ENCODE measurements at places on chromosomes 2 and 18.

GRCh38 chr2:96093528-96093927, 22.8 kb downstream of the ADRA2B start:
- H3K27ac ChIP-seq: no peak overlapping the region
- H3K4me3 ChIP-seq: no peak overlapping the region
- H3K36me3 ChIP-seq: no peaks in the 10 kb centered on the region
- H3K27me3 ChIP-seq: peaks cover 15% of the 10 kb centered on the region
- DNase-seq: no peak
- no peaks in the 10 kb centered on the region for H3K4me1 ChIP-seq

DNA sequence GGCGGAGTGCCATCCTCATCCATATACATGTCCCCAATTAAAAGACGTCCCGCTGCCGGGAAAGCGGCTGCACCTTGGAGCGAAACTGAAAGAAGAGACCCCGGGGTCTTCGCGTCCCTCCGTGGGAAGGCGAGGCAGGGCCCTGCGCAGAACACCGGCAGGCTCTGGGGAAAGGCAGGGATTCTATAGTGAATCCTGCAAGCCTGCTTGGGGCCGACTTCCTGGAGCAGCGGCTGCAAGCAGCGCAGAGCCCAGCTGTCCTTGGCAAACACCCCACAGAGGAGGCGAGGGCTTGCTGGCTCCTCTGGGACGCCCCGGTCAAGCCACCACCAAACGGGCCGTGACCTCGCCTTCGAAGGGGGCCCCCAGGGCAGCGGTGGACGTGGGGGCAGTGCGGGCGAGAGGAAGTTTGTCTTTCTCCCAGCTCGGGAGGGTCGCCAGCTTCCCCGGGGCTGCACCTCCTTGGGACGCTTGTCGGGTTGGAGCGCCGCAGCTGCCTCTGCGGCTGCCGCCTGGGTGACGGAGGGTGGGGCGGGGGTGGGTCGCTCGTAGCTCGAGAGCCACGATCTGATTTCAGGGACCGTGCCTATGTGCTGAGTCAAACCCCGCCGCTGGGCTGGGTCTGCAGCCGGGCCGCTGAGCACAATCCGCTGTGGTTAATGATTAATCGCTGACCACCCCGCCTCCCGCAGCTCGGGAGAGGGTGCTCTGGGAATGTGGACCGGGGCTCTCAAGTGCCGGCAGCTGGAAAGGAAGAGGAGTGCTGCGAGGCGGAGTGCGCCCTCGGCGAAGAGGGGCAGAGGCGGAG, 486 bp upstream of the GPR39 start:
- H3K36me3 ChIP-seq: no peaks in the 10 kb centered on the region
- peak; percentile 98 for DNase-seq
- peak overlapping the region; percentile 72 for H3K4me3 ChIP-seq
- H3K27ac ChIP-seq: peak overlapping the region; percentile 85
- H3K27me3 ChIP-seq: no peaks in the 10 kb centered on the region

GRCh38 chr2:206230060-206230762, 44.3 kb upstream of the ZDBF2 start:
- DNase-seq: peak; percentile 32
- no peak overlapping the region for H3K4me3 ChIP-seq
- H3K36me3 ChIP-seq: no peaks in the 10 kb centered on the region
- no peaks in the 10 kb centered on the region for H3K27me3 ChIP-seq

GRCh38 chr2:203532957-203533658, 2.0 kb downstream of the RAPH1 start:
- peak; percentile 83 for DNase-seq
- peak overlapping the region; percentile 92 for H3K27ac ChIP-seq
- H3K4me1 ChIP-seq: peaks cover 38% of the 10 kb centered on the region
- peaks cover 13% of the 10 kb centered on the region for H3K36me3 ChIP-seq

DNA sequence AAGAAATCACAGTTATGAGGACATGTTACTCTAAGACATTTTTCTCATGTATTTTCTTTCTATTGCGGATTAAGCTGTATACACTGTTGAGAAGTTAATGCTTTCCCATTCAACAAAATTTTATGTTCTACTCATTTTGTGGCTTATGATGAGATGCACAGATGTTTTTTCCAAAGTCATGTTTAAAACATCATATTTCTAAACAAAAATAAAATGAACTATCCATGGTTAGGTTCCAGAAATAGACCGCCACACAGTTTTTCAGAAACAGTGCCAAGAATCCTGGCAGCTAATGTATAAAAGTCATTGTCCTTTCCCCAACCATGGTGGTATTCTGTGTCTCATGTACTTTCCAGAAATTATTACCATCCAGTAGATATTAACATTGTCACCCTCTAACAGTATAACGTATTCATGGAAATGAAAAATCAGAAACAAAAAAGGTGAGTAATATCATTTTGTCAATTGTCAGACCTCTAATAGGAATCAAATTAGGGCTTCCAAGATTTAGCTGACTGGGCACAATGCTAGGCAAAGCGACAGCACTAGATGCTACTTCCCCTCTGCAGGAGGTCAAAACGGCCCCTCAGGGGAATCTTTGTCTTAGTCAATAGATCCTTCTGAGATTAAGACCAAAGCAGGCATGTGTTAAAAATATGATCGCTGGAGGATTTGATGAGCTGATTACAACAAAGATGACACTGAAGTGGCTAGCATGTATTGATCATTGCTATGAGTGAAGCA, 54.4 kb upstream of the ZNF397 start:
- H3K4me3 ChIP-seq: no peak overlapping the region
- no peaks in the 10 kb centered on the region for H3K4me1 ChIP-seq
- no peak for DNase-seq
- H3K27ac ChIP-seq: no peak overlapping the region
- no peaks in the 10 kb centered on the region for H3K36me3 ChIP-seq

- peak overlapping the region; percentile 53 for H3K4me3 ChIP-seq
- H3K4me1 ChIP-seq: peaks cover 32% of the 10 kb centered on the region
- no peak for DNase-seq
- peak overlapping the region; percentile 98 for H3K27ac ChIP-seq
Observed at GRCh38 chr18:10057401-10057893, 143.6 kb downstream of the VAPA start.

- DNase-seq: no peak
- no peaks in the 10 kb centered on the region for H3K27me3 ChIP-seq
- H3K27ac ChIP-seq: no peak overlapping the region
- no peaks in the 10 kb centered on the region for H3K4me1 ChIP-seq
- H3K36me3 ChIP-seq: no peaks in the 10 kb centered on the region
- no peak overlapping the region for H3K4me3 ChIP-seq
Observed at GRCh38 chr2:180374502-180375281, 367.6 kb upstream of the CWC22 start.

GRCh38 chr18:3107740-3108151, 94.8 kb upstream of the LPIN2 start:
- no peaks in the 10 kb centered on the region for H3K36me3 ChIP-seq
- H3K4me3 ChIP-seq: no peak overlapping the region
- H3K27ac ChIP-seq: no peak overlapping the region
- no peak for DNase-seq
